ENCODE measurements at places on chromosomes 12 and 14. TPM values are rescaled to one million over a fixed set of nuclear protein-coding genes. Genes with fewer than 3 reads are reported as not detected.

PTPRO gene
- 19.5 TPM for total RNA-seq

DNA sequence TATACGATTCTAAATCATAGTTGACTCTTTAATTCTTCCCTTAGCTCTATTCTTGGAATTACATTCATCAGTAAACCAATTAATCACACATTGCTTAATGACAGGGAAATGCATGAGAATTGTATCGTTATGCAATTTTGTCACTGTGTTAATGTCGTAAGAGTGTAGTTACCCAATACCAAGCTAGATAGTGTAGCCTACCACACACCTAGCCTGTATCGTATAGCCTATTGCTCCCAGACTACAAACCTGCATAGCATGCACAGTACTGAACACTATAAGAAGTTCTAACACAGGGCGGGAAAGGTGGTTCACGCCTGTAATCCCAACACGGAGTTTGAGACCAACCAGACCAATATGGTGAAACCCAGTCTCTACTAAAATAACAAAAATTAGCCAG lies 24.7 kb downstream of the HNRNPC start:
- H3K27me3 ChIP-seq: no peaks in the 10 kb centered on the region
- no peaks in the 10 kb centered on the region for H3K36me3 ChIP-seq
- no peak overlapping the region for H3K4me3 ChIP-seq

IFNG-AS1 gene
- 0.92 TPM for total RNA-seq

STXBP6 gene
- 4.4 TPM for total RNA-seq

GRCh38 chr14:54643696-54644176 lies 76.8 kb downstream of the SAMD4A start:
- DNase-seq: no peak
- peak overlapping the region; percentile 15 for H3K27ac ChIP-seq
- H3K4me1 ChIP-seq: peaks cover 26% of the 10 kb centered on the region
- no peaks in the 10 kb centered on the region for H3K27me3 ChIP-seq
- no peak overlapping the region for H3K4me3 ChIP-seq

APOF gene
- not detected for total RNA-seq

GRCh38 chr14:103848175-103849077 lies 1.1 kb upstream of the PPP1R13B start:
- H3K36me3 ChIP-seq: no peaks in the 10 kb centered on the region
- H3K4me3 ChIP-seq: peak overlapping the region; percentile 92
- DNase-seq: no peak
- peak overlapping the region; percentile 66 for H3K27ac ChIP-seq

CLEC9A gene
- total RNA-seq: not detected

DNA sequence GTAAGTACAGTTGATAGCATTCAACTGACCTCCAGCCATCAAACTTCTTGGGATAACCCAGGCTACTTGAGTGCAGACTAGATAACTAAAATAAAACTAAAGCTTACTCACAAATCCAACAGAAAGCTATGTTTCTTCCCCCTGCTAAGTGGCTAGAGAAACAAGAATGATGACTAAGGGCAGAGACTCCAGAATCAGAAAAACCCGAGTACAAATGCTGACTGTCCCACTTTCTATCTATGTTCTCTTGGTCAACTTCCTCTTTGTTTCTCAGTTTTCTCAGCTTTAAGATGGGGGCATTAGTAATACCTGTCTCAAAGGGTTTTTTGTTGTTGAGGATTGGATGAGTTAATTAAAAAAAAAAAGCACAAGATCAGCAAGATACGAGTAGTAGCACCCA lies 6.1 kb upstream of the NUAK1 start:
- H3K36me3 ChIP-seq: no peaks in the 10 kb centered on the region
- no peak overlapping the region for H3K4me3 ChIP-seq
- DNase-seq: no peak
- H3K4me1 ChIP-seq: peaks cover 73% of the 10 kb centered on the region

KRT75 gene
- not detected for total RNA-seq

GRCh38 chr14:99520571-99521081 lies 39.4 kb downstream of the CCNK start:
- DNase-seq: no peak
- H3K27me3 ChIP-seq: no peaks in the 10 kb centered on the region
- no peaks in the 10 kb centered on the region for H3K4me1 ChIP-seq
- H3K36me3 ChIP-seq: no peaks in the 10 kb centered on the region

ZC2HC1C gene
- total RNA-seq: 1.1 TPM

VRTN gene
- not detected for total RNA-seq

DNA sequence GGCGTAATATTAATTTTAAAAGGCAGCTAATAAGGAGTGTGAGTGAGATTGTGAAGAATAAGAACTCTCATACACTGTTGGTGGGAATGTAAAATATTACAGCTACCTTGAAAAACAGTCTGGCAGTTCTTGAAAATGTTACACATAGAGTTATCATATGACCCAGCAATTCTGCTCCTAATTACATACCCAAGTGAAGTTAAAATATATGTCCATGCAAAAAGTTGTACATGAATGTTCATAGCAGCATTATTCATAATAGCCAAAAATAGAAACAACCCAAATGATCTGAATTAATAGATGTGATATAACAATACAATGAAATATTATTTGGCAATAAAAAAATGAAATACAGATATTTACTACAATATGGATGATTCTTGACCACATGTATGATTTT lies 68.2 kb downstream of the RASSF8 start:
- H3K36me3 ChIP-seq: no peaks in the 10 kb centered on the region
- no peak overlapping the region for H3K4me3 ChIP-seq
- peaks cover 28% of the 10 kb centered on the region for H3K4me1 ChIP-seq
- no peaks in the 10 kb centered on the region for H3K27me3 ChIP-seq

DDN gene
- total RNA-seq: not detected

STX2 gene
- 27.9 TPM for total RNA-seq

DNA sequence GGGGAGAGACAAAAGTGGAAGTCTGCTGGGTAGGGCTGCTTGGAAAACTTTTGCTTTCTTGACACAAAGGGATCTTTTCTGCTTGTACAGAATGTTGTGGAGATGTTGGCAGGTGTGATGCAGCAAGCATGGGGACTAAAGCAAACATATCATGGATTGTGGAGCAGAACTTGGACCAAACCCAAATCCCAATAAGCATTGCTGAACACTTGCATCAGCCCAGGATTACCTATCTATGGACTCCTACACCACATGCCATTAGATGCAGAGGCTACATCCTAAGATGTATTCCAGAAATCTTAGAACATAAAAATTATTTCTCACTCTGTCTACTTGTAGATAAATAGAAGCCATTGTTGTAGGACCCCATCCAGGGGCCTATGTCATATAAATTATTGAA lies 44.7 kb upstream of the RERG start:
- no peak overlapping the region for H3K4me3 ChIP-seq
- H3K4me1 ChIP-seq: no peaks in the 10 kb centered on the region
- no peaks in the 10 kb centered on the region for H3K36me3 ChIP-seq
- no peak overlapping the region for H3K27ac ChIP-seq
- no peaks in the 10 kb centered on the region for H3K27me3 ChIP-seq

DNA sequence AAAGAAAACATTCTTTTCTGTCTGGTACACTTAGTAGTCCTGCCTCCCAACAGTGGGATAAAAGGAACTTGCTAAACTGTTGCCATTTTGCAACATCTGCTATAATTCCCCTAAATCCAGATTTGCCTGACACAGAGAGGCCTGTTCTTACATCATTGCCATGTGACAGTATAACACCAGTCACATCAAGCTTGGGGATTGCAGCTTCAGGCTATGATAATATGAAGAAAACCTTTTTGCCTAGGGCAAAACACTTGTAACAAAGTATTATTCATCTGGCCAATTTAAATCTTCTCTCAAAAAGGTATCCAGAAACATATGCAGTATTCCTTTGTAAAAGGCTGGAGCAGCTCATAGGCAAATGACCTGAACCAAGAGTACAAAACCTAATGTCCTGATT lies 80.9 kb upstream of the OTX2 start:
- H3K27ac ChIP-seq: no peak overlapping the region
- no peaks in the 10 kb centered on the region for H3K27me3 ChIP-seq
- H3K4me1 ChIP-seq: no peaks in the 10 kb centered on the region

- H3K4me3 ChIP-seq: no peak overlapping the region
- H3K27me3 ChIP-seq: no peaks in the 10 kb centered on the region
- H3K27ac ChIP-seq: no peak overlapping the region
- no peak for DNase-seq
- H3K36me3 ChIP-seq: no peaks in the 10 kb centered on the region
- peaks cover 13% of the 10 kb centered on the region for H3K4me1 ChIP-seq
These were observed 23.2 kb downstream of the OR6S1 start for GRCh38 chr14:20618271-20618749.

GRCh38 chr12:38465020-38465419 lies 148.4 kb downstream of the ALG10B start:
- no peak for DNase-seq
- H3K36me3 ChIP-seq: no peaks in the 10 kb centered on the region
- no peaks in the 10 kb centered on the region for H3K27me3 ChIP-seq
- H3K4me3 ChIP-seq: no peak overlapping the region
- H3K4me1 ChIP-seq: no peaks in the 10 kb centered on the region

- H3K27me3 ChIP-seq: no peaks in the 10 kb centered on the region
- no peak overlapping the region for H3K4me3 ChIP-seq
- H3K36me3 ChIP-seq: no peaks in the 10 kb centered on the region
- peaks cover 11% of the 10 kb centered on the region for H3K4me1 ChIP-seq
These were observed 12.1 kb upstream of the ALDH2 start for GRCh38 chr12:111754671-111755070.

DNA sequence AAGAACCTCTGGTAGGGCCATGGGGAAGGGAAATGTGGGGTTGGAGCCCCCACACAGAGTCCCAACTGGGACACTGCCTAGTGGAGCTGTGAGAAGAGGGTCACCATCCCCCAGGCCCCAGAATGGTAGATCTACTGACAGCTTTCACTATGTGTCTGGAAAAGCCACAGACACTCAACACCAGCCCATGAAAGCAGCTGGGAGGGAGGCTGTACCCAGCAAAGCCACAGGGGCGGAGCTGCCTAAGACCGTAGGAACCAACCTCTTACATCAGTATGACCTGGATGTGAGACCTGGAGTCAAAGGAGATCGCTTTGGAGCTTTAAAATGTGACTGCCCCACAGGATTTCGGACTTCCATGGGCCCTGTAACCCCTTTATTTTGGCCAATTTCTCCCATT lies 97.8 kb downstream of the HMGA2 start:
- DNase-seq: no peak
- no peaks in the 10 kb centered on the region for H3K36me3 ChIP-seq
- H3K27me3 ChIP-seq: no peaks in the 10 kb centered on the region
- H3K27ac ChIP-seq: no peak overlapping the region
- H3K4me3 ChIP-seq: no peak overlapping the region

SMIM41 gene
- total RNA-seq: 1.8 TPM

CYP27B1 gene
- total RNA-seq: 2.2 TPM

HOXC10 gene
- total RNA-seq: not detected

- H3K27me3 ChIP-seq: no peaks in the 10 kb centered on the region
- no peak overlapping the region for H3K27ac ChIP-seq
- DNase-seq: no peak
- no peak overlapping the region for H3K4me3 ChIP-seq
- no peaks in the 10 kb centered on the region for H3K4me1 ChIP-seq
These were observed 24.4 kb downstream of the DHRS2 start for GRCh38 chr14:23660290-23661226.

DNA sequence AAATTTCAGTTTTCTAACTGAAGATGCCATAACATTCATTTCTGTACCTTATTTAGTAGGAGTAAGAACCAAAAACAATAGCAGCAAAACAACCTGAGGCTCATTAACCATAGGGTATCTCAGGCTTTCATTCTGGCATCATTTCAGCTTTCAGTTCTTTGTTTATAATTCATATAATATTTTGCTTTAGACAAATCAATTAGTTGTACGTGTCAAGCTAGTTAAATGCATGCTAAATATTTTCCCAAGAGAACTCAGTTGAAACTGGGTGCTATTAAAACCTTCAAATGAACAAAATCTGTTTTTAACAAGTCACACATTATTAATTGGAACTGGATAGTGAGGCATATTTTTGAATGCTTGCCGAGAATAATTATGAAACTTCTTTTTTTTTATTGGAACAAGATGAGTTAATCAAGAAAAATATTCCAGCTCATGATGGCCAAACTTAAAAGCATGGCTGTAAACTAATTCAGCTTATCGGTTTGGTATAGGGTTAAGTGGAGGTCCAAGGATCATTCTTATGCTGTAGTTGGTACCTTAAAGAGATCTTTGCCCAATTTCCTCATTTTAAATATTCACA lies 442.7 kb downstream of the BTG1 start:
- H3K27ac ChIP-seq: no peak overlapping the region
- H3K27me3 ChIP-seq: no peaks in the 10 kb centered on the region
- H3K36me3 ChIP-seq: no peaks in the 10 kb centered on the region
- H3K4me3 ChIP-seq: no peak overlapping the region
- no peak for DNase-seq

NOPCHAP1 gene
- total RNA-seq: 3.5 TPM

- H3K4me1 ChIP-seq: no peaks in the 10 kb centered on the region
- no peak for DNase-seq
- H3K27me3 ChIP-seq: no peaks in the 10 kb centered on the region
These were observed 248.5 kb downstream of the PCNX1 start for GRCh38 chr14:71155743-71156142.

DNA sequence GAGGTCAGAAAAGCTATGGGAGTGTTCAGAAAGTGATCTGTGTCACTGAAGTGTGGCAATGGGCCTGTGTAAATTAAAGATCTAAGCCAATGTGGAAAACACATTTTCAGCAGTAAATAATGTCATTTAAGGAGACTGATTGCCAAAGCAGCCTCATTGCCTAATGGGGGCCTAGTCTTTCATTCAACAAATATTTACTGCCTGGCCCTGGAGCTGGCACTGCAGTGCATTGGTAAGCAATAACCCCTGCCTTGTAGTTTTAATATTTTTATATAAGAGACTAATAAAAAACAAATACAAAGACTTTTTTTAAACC lies 326.6 kb downstream of the BTG1 start:
- H3K36me3 ChIP-seq: no peaks in the 10 kb centered on the region
- H3K27me3 ChIP-seq: no peaks in the 10 kb centered on the region
- peaks cover 7% of the 10 kb centered on the region for H3K4me1 ChIP-seq
- no peak for DNase-seq
- H3K27ac ChIP-seq: no peak overlapping the region

- H3K27ac ChIP-seq: no peak overlapping the region
- no peak for DNase-seq
- no peak overlapping the region for H3K4me3 ChIP-seq
- no peaks in the 10 kb centered on the region for H3K27me3 ChIP-seq
- no peaks in the 10 kb centered on the region for H3K36me3 ChIP-seq
These were observed 245.7 kb downstream of the KCNC2 start for GRCh38 chr12:74963867-74964331.

DNA sequence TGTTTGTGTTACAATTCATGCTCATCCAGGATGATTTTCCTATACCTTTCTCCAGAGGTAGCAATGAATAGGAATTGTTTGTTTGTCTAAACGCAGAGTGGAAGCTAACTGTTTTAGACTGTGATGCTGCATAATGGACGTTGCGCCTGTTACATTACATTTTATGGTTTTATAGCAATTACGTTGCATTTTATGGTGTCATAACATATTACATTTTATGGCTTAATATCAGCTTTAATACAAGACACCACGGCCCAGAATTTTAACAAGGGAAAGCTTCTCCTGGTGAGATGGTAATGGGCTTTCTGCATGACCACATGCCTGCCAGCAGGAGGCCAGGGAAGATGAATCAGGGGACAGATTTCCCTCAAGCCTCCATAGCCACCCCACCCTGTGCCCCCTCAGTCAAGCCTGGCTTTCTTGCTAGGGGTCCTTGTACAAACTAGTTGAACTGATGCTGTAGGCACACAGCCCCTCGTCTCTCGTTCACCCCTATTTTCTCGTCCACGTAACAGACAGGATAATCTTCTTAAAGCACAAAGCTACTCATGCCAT lies 56.5 kb downstream of the HSPB8 start:
- DNase-seq: no peak
- no peaks in the 10 kb centered on the region for H3K36me3 ChIP-seq
- no peaks in the 10 kb centered on the region for H3K4me1 ChIP-seq
- H3K27ac ChIP-seq: no peak overlapping the region
- H3K4me3 ChIP-seq: no peak overlapping the region
- no peaks in the 10 kb centered on the region for H3K27me3 ChIP-seq

Data from thoracic aorta (tissue), 2 donors.